Stimulated activated CD8-positive, alpha-beta memory T cell treated with anti-CD3 and anti-CD28 coated beads, Interleukin-15, amount 100 ng/mL, for 48 hours (primary cell): ENCODE measurements at places on chromosomes 5 and 9.

DNA sequence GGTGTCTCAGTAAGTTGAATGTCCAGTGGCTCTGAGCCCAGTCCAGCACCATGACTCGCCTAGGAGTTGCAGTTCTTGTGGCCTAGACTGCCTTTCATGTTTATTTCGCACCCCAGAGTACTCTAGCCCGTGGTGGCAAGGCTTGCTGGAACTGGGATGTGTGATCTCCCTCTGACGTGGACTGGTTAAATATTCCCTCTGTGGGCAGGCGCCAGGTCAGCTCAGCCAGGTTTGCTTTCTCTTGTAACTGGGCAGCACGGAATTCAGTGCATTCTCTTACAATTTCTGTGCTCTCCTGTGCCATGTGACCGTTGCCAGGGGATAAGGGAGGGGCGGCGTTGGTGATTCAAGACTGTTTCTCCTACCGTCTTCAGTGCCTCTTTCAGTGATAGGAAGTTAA is 270.8 kb downstream of the KDM4C start:
- no peak for DNase-seq

DNA sequence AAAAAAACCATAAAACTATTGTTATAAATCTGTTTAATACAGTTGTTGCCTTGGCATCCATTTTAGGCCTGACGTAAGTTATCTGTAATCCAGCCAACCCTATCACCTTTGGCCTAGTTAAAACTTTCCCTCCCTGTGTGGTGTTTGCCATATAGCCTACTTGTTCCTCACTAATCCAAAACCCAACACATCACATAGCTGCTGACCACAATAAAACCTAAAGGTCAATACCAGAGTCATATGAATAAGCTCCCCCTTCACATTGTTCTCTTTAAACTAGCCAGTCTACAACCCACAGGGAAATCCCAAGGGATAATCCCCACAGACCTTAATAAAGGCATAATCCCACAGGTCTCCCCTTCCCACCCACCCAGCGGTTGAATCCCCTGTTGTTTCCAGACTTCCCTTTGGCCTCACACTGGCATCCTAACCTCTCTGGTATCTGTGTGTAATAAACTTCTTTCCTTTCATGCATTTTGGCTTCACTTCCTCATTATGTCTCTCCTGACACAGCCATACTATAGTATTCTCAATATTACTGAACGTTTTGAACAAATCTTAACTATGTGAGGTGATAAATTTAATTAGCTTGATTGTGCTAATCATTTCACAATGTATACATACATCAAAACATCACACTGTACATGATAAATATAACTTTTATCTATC is 50.8 kb downstream of the DTWD2 start:
- no peak for DNase-seq

GRCh38 chr9:112970939-112971338 is 41.1 kb downstream of the ZNF883 start:
- DNase-seq, result no peak

DNA sequence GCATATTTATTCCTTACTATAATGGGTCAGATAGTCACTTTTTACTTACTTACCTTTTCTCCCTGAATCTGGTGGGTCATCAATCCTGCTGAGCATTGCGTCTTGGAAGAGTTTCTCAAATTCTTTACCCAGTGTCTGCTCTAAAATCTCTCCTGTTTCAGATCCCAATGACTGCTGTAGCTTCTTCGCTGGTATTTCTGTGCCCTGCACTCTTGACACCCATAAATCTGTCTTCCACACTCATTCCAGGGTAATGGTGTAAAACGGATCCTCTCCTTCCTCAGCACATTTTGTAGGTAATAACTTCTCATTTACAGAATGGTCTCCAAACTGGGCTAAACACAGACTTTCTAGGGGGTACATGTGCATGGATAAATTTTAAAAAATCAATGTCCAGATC is 407.4 kb downstream of the DMAC1 start:
- no peak for DNase-seq

GRCh38 chr9:131020388-131020787 is 11.4 kb downstream of the LAMC3 start:
- no peak for DNase-seq

DNA sequence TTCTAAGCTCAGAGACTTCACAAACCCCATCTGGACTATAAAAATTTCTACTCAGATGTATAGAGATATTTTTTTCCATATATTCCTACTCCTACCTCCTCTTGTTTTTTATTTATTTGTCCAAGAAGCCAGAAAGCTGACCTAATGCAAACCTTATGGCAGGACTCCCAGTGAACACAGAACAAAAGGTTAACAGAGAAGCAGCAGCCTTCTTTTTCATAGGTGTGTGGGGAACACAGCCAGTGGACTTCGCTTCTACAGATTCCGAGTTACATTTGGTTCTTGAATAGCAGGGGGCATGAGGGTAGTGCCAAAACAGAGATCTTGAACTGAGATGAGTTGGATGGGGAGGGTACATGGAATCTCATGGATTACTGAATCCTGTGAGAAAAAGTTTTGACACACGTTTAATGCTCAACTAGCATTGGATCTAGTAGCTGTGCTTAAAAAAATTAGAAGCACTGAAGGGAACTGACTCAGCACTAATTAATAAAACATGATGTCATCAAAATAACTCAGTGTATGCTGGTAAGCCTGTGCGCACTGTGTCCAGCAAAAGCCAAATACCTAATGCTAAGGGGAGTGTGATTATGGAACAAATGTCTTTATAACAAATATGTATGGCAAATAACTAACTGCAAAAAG is 240.1 kb downstream of the GABRB2 start:
- DNase-seq, result no peak

DNA sequence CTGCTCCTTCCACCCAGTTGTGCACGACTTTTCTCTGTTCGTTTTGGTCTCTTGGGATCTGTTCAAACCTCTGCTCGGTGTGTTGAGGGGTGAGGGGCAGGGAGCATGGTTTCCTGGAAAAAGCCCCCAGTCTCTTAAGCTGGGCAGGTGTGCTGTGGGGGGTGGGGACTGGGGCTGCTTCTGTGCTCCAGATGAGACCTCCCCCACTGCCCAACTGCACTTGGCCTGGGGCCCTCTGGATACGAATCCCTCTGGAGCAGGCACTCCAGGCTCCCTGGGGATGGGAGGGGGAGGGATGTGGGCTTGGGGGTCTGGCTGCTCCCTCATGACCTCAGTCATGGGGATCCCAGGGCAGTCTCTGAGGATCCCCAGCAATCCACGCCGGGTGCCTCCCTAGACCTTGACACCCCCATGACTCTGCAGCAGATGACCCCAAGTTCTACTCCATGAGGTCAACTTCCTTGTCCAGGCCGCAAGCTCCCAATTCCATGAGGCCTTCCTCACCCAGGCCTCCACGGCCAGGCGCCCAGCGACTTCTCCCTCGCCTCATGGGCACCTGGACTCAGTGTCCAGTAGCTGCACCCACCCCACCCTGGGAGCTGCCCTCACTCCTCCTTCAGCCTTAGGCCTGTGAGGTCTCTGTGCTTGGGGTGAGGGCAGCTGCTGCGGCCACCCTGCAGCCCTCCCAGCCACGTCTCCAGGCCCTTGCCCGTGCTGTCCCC is 5.9 kb upstream of the AHRR start:
- DNase-seq, result no peak
